Lower leg skin (tissue), 4 donors: ENCODE measurements at places on chromosomes 6 and 20.

DNA sequence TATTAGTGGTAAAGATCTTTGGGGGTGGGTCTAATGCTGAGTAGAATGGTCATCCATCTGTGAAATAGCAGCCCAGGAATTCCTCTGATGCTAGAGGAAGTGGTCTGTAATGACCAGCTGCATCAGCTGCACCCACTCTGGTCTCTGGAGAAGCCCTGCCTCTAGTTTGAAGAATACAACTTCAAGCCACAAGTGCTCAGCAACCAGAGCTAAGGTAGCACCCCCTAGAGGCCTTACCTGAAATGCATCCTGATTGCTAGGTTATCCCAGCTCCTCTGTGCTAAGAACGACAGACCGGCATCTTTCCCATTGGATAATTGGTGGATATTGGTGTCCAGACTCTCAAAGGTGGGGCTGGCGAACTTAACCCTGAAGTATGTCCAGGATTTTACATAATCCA lies 58.2 kb downstream of the DNAH8 start:
- no peak for DNase-seq

DNA sequence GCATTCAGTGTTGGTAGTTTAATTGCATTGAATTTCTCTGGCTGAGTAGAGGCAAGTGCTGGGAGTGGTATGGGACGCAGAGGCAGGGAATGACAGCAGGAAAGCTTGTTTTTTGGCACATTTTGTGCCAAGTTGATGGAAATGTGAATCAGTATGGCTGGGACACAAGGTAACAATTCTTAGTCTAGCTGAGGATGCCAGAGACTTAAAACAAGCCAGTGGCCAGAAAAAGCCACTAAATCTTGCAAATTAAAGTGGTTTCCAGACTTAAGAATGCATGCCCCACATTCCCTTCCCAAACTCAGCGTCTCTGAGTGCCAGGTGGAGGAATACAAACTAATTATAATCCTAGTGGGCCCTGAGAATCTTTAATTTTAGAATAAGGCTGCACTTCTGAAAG lies 35.9 kb downstream of the PPARD start:
- no peak for DNase-seq

GRCh38 chr6:15350386-15351083 lies 104.7 kb downstream of the JARID2 start:
- DNase-seq, result no peak

DNA sequence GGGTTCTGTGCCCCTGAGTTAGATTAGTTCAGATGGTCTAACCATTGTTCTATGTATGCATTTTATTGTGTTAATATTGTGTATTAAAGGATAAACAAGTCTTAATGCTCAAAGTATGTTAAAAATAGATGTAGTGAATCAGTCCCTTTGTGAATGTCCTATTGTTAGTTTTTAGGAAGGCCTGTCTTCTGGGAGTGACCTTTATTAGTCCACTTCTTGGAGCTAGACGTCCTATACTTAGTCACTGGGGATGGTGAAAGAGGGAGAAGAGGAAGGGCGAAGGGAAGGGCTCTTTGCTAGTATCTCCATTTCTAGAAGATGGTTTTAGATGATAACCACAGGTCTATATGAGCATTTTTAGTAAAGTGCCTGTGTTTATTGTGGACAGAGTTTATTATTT lies 12.3 kb upstream of the HMGN4 start:
- no peak for DNase-seq

DNA sequence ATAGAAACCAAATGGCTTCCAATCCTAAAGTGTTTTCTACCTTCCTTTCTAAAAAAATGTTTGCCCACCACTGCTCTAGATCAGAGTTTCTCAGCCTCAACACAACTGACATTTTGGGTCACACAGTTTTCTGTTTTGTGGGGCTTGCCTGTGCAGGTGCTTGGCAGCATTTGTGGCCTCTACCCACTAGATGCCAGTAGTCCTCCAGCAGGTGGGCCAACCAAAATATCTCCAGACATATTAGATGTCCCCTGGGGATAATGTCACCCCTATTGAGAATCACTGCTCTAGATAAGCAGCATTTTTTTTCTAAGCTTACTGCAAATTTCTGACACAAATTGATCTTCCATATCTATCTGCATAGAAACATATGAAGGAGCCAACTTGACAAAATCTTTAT lies 26.3 kb upstream of the EPM2A start:
- no peak for DNase-seq

DNA sequence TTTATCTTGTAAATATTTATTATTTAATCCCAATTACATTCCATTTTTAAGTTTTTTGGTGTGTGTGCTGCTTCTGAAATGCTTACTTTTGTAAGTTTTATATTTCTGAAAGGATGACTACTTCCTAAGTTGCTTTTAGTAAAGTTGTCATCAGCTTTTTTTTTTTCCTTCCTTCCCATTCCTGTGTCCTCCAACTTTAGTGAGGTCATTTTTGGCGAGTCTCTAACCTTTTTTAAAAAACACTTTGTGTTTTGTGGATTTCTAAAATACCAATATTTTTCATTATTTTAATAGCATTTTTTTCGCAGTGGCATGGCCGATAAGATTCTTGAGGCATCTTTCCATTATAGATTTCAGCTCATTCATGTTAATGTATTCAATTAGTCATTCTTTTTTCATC lies 30.9 kb downstream of the FIG4 start:
- DNase-seq, result no peak

- DNase-seq, result no peak
Observed at GRCh38 chr20:54549658-54550326, 74.4 kb downstream of the DOK5 start.

GRCh38 chr6:170147056-170147787 lies 143.7 kb downstream of the DLL1 start:
- no peak for DNase-seq

DNA sequence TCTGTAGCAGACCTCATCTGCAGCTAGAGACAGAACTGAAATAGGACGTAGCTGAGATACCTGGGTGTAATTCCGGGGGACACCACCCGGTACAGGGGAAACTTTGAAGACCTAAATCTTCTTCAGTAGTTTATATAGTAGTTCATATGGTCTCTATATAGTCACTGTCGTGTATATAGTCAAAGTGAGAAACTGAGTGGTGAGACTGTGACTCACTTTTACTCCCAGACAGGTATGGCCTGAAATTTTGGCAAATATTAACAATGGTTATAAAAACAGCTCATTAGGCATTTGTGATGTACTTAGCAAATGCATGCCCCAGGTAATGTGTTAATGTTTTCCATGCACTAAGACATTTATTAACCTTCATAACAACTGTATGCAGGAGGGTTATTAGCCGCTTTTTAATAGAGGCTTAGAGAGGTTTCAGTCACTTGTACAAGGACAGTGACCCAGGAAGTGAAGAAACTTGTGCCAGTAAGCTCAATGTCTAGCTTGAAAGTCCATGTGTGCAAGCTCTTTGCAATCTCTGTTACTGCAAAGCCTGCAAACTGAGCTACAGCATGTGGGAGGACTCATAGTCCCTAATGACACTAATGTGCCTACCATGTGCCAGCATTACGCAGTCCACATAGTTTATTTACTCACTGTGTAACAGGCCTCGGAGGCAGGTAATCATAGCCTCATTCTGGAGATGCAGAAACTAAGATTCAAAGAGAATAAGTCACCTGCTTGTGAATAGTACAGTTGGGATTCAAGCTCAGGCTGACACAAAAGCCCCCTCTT lies 165.4 kb upstream of the CHD6 start:
- no peak for DNase-seq
